ENCODE measurements at places on chromosomes 13 and 19. TPM values are rescaled to one million over a fixed set of nuclear protein-coding genes. Genes with fewer than 3 reads are reported as not detected.
A peak's percentile ranks its signal among the peaks of the same experiment; 100 is the strongest.

- DNase-seq: peak; percentile 32
These were observed 30.7 kb upstream of the ZNF429 start for GRCh38 chr19:21474671-21475181.

- DNase-seq: no peak
These were observed 182.2 kb downstream of the LMO7 start for GRCh38 chr13:75818179-75818967.

DNA sequence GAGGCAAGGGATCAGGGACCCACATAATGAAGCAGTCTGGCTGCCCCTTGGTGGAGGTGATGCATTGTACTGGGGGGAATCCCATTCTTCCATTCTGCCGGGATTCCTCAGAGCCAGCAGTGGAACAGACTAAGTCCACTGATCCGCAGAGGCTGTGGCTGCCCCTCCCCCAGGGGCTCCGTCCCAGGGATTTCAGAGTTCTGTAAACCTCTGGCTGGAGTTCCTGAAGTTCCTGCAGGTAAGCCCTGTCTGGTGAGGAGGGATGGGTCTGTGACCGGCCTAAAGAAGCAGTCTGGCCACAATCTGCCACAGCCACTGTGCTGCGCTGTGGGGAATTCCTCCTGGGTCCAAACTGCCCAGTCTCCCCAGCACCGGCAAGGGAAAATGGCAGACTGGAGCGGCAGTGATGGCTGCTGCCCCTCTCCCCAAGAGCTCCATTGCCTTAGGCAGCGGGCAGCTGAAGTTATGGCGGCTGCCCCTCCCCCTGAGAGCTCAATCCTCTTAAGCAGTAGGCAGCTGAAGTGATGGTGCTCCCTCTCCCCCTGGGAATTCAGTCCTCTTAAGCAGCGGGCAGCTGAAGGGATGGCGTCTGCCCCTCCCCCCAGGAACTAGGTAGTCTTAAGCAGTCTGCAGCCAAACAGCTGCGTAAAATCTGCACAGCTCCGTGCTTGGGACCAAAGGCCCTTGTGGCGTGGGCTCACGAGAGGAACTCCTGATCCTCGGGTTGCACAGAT lies 155.7 kb downstream of the PCDH17 start:
- no peak for DNase-seq

GRCh38 chr13:43058318-43058674 lies 34.9 kb downstream of the DNAJC15 start:
- DNase-seq: peak; percentile 22

DNA sequence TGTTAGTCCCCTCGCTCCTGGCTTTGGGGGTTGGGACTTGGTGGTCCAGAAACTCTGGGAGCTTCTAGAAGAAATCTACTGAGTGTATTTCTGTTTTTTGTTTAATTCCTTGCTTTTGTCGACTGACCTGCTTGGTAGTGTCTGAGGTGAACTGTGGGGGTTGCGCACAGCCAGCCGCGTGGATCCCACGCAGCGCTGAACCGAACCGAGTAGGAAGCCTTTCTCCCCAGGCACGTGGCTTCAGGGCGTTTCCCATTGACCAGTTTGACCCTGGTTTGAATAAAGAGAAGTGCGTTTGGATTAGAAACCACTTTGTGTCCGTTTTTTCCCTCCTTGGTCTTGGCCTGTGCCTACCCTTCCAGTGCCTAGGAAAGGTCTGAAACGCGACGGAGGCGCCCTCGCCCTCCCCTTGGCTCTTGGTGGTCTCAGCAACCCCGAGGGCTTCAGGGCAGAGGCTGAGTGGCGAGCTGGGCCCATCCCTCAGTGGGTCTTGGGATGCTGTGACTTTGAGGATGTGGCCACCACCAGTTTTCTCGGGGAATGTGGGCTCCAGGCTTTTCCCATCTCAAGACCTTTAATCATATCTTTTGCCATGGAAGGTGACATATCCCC lies 2.7 kb upstream of the RPS15 start:
- DNase-seq: no peak

IGSF23 gene
- not detected for total RNA-seq

DNA sequence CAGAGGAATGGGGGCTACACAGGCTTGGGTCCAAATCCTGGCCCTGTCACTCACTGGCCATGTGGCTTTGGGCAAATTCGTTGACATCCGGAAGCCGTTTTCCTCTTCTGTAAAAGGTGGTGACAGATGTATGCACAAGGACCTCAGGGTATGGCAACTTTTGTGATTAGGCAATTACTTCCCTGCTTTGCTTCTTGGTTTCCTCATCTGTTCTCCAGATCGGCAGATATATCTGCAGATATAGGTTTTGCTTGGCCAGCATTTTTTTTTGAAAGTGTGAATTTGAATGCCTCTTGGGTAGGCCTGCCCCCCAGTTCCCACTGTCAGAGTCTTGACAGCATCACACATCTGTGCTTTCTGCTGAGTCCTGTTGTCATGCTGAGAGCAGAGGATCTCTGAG lies 17.7 kb downstream of the TMEM272 start:
- DNase-seq: no peak

GRCh38 chr13:79847882-79848592 lies 367.1 kb downstream of the NDFIP2 start:
- DNase-seq: no peak

DNA sequence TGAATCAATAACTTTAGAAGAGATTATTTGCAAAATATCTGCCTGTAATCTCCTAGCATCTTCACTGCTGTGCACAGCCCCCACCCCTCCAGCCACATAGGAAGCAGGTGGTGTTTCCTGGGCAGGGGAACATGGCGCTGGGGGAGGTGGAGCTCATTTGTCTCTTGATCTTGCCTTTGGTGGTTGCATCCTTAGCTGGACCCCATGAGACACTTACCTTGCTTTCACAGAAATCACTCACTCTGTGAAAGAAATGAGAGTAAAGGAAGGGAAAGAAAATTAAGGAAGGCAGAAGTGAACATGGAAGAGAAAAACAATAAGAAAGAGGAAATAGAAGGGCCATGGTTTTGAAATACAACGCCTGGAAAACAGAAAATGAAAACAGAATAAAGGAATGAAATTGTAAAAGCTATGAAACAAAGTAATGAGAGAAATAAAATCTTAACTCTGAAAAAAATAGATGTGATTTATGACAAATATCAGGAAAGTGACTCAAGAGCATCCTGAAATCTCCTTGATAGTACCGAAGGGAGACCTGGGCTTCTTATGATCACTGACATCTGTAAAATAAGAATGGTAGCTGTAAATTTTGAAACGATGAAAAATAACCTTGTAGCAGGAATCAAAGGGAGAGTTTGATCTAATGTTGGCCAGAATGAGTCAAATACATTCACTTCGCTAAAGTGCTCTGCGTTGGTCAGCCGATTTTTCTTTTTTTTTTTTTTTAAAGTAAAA lies 17.2 kb upstream of the RNASEH2B start:
- no peak for DNase-seq

C19orf38 gene
- 4.0 TPM for total RNA-seq

DNA sequence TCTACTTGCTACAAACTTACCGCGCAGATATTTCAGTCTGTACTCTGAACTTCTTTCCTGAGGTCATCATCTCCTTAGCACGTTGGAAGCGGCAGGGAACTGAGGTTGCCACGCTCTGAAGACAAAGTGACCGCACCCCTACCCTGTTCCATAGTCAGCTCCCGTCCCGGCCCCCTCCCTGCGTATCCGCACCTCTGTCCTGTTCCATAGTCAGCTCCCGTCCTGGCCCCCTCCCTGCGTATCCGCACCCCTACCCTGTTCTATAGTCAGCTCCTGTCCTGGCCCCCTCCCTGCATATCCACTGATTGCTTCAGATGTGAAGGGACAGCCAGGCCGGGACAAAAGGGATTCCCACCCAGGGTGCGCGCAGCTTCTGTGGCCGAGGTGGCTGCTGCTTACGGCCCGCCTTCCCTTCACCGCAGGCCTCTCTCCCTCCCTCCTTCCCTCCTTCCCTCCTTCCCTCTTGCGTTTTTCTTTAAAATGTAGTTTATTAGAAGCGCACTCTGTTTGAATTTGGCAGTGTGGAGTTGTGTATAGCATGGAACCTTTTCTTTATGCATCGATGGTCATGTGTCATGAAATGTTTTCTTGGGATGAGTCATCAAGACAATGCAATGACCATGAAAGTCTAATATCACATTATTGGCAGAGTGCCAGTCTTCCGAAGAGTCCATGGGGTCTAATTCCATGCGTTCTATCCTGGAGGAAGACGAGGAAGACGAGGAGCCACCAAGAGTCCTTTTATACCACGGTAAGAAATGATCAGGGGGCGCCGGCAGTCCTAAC lies 21.9 kb upstream of the NDUFS7 start:
- DNase-seq: no peak

DNA sequence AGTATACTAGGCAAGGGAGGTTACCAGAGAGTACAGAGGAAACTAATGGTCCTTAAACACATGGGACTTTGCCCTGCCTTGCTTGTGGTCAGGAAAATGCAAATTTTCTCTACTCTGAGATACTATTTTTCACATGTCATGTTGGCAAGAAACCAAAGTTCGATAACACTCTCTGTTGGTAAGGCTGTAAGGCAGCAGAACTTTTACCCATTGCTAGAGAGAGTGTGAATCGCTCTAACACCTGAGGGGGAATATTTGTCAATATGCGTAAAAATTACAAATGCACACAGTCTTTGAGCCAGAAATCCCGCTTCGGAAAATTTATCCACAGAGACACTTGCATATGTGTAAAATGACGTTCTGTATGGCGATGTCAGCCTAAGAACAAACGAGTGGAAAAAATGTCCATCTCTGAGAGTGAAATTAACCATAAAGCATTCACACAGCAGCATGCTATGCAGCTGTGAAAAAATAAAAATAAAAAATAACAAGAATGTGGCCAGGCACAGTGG lies 9.5 kb upstream of the RFX1 start:
- no peak for DNase-seq

GRCh38 chr19:53978975-53979801 lies 12.2 kb upstream of the CACNG6 start:
- no peak for DNase-seq

HS6ST3 gene
- not detected for total RNA-seq

SIAH3 gene
- 0.03 TPM for total RNA-seq

GRCh38 chr19:708154-709143 lies at the start of gene PALM:
Gene PALM, plus strand, starts transcription at chr19:708935. Its CDS starts 212 bp downstream, at chr19:709147.
- no peak for DNase-seq

- DNase-seq: no peak
These were observed 2.4 kb downstream of the PAK4 start for GRCh38 chr19:39127812-39128515.
